Osteocyte (in vitro differentiated cells): ENCODE measurements at places on chromosomes 1 and 21.

DNA sequence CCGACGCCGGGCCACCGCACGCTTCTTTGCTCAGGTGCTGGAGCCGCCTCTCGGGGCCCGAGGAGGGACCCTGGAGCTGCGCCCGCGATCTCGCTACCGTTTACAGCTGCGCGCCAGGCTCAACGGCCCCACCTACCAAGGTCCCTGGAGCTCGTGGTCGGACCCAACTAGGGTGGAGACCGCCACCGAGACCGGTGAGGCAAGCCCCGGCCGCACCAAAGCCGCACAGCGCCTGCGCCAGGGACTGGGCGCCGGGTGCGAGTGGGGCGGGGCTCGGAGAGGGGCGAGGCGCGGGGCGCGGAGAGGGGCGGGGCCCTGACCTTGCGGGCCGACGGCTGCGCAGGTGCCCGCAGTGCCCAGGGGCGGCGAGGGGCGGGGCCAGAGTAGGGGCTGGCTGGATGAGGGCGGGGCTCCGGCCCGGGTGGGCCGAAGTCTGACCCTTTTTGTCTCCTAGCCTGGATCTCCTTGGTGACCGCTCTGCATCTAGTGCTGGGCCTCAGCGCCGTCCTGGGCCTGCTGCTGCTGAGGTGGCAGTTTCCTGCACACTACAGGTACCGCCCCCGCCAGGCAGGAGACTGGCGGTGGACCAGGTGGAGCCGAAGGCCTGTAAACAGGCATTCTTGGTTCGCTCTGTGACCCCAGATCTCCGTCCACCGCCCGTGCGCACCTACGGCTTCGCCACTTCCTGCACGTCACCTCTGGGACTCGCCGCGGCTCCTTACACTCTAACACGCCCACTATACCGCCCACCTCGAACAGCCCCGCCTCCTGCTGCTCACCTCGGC, 9.8 kb upstream of the CDC20 start:
- no peak for DNase-seq

- DNase-seq, result no peak
Observed at GRCh38 chr1:98702976-98703375, 41.5 kb downstream of the SNX7 start.

DNA sequence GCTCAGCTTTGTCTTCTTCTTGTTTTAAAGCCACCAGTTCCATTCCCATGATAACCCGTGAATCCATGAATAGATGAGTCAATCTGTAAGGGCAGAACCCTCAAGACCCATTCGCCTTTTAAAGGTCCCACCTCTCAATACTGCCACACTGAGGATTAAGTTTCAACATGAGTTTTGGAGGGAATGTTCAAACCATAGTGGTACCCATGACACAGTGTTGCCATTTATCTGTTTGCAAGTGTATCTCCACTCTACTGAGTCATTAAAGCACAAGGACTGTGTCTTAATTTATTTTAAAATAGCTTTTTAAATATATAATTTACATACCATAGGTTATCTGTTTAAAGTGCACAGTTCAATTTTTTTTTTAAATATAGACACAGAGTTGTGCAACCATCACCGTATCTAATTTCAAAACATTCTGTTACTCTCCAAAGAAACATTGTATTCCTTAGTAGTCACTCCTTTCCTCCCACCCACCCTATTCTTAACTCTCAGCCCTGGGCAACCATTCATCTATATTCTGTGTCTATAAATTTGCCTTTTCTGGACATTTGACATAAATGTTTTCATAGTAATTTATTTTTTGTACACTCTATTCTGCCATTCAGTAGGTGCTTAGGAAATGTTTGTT, 4.8 kb upstream of the IL24 start:
- no peak for DNase-seq

DNA sequence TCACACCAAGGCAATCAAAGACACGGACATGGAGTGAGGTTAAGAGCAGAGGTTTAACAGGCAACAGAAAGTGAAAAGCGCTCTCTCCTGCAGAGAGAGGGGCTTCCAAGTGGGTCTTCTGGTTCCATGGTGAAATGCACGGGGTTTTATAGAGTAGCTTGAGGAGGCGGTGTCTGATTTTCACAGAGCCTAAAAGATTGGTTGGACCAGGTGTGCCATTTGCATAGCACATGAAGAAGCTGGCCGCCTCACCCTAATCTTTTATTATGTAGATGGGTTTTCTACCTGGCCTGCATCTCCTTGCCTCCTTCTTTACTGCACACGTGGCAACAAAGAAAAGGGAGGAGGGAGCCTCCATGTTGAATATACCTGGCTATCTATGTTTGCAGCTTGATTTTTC, 197.3 kb downstream of the RYR2 start:
- no peak for DNase-seq

GRCh38 chr1:92940541-92940940, 20.7 kb downstream of the DIPK1A start:
- no peak for DNase-seq

GRCh38 chr1:55617288-55617982, 402.3 kb upstream of the USP24 start:
- DNase-seq, result no peak

GRCh38 chr21:40235528-40235927, 368.3 kb downstream of the PCP4 start:
- no peak for DNase-seq

DNA sequence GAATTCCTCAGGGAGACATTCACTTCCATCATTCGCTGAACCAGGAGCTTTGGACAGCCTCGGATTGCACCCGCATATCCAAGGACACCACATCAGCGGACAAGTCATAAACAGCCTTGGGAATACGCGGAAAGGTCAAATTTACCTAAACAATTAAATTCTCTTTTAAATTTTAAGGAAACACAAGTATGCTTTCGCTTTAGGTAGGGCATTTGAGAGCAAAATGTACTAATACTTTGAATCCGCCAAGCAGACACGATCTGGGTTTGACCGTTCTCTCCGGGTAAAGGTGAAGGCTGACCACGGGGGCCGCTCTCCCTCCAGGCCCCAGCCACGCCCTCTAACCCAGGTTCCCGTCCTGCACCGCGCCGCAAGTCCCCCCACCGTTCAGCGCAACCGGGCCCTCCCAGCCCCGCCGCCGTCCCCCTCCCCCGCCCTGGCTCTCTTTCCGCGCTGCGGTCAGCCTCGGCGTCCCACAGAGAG, 479 bp upstream of the ACADM start:
- DNase-seq, result peak; percentile 89

DNA sequence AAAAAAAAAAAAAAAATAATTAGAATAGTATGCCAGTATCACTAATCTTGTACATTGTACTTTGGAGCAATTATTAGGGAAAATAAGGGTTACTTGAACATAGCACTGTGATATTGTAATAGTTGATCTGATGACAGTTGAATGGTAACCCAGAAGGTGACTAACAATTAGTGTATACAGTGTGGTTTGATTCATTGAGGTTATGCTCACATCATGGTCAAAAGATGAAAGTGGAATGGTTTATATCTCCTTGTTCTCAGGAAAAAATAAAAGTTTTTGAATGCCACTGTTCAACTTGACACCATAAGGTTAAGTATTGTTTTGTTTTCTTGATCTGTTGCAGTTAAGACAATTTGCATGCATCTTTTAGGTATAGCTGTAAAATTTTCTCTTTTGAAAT, 87.0 kb downstream of the GPR52 start:
- no peak for DNase-seq

DNA sequence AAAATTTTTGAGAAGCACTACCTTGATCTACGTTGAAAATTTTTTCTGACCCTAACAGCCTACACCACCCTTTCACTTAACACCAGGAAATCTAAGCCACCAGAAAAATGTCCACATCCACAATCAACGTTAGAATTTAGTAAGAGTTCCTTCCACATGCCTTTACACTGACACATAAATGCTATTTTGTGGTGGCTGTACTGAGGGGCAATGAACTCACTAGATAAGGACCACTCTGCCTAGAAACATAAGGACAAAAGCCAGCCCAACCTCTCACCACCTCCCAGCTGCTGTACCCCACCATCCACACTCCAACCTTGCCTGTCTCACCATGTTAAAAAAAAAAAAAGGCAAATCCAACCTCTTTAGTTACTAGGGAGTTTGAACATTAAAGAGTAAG, 29.8 kb downstream of the PARP1 start:
- DNase-seq, result no peak

- no peak for DNase-seq
Observed at GRCh38 chr1:221711656-221712055, 30.2 kb downstream of the DUSP10 start.
